Bladder microvascular endothelial cell (primary cell): ENCODE measurements at places on chromosomes 12 and 14. TPM values are rescaled to one million over a fixed set of nuclear protein-coding genes. Genes with fewer than 3 reads are reported as not detected.

Gene MYO1A
- total RNA-seq, result 0.06 TPM in 1 of 2 replicates, not detected in the other

Gene GNG2
- total RNA-seq, result 1.5 and 4.0 TPM in 2 replicates

Gene SRP54
- total RNA-seq, result 49.5 and 88.8 TPM in 2 replicates

Gene CD69
- total RNA-seq, result 0.97 and 3.7 TPM in 2 replicates

Gene RFX4
- not detected in 2 replicates for total RNA-seq

Gene B3GNT4
- under 0.01 TPM in 1 of 2 replicates, not detected in the other for total RNA-seq

Gene SCNN1A
- total RNA-seq, result 0.16 TPM in 1 of 2 replicates, not detected in the other

Gene ACVRL1
- 413 and 443 TPM in 2 replicates for total RNA-seq

Gene VDR
- under 0.01 and 0.19 TPM in 2 replicates for total RNA-seq

Gene NRIP2
- not detected in 2 replicates for total RNA-seq

Gene LHX5
- not detected in 2 replicates for total RNA-seq

Gene GYS2
- not detected in 2 replicates for total RNA-seq

Gene SLC22A17
- total RNA-seq, result 0.97 and 3.7 TPM in 2 replicates

Gene ABCD2
- not detected in 2 replicates for total RNA-seq

Gene PLD4
- not detected in 2 replicates for total RNA-seq

Gene SALL2
- total RNA-seq, result 0.49 and 1.1 TPM in 2 replicates

Gene CIDEB
- total RNA-seq, result 3.7 and 3.8 TPM in 2 replicates

Gene MIP
- total RNA-seq, result 0.38 TPM in 1 of 2 replicates, not detected in the other

Gene TMEM30B
- total RNA-seq, result under 0.01 and 0.19 TPM in 2 replicates

Gene CDC42BPB
- 76.4 and 175 TPM in 2 replicates for total RNA-seq

Gene KRT73
- not detected in 2 replicates for total RNA-seq

Gene SLC7A8
- not detected in 2 replicates for total RNA-seq

Gene GPD1
- total RNA-seq, result not detected in 2 replicates
